ENCODE measurements at places on chromosomes 5 and 9.

DNA sequence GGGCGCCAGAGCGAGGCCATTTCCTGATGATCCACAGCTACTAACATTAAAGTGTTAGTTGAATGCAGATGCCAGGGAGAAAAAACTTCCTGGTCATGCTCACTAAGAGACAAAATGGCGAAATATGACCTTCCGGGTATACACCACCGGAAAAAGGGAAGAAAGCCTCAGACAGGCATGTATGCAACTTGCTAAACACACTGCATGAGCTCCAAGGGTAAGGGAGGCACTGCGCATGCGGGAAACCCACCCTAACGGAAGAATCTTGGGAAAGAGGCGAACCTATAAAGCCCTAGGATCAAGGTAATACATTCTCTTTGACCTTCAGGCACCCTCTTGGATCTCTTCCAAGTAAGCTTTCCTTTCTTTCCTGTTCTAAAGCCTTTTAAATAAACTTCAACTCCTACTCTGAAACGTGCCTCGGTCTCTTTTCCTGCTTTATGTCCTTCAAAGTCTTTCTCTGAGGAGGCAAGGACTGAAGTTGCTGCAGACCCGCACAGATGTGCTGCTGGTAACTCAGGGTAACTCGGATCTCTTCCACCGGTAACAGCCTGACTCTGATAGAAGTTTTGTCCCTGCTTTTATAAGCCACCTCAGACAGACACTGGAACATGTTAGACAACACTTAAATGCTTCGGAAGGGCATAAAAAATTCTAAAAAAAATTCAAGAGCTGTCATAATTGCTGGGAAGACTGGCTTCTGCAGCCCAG lies 64.9 kb downstream of the DTWD2 start:
- no peak for DNase-seq

DNA sequence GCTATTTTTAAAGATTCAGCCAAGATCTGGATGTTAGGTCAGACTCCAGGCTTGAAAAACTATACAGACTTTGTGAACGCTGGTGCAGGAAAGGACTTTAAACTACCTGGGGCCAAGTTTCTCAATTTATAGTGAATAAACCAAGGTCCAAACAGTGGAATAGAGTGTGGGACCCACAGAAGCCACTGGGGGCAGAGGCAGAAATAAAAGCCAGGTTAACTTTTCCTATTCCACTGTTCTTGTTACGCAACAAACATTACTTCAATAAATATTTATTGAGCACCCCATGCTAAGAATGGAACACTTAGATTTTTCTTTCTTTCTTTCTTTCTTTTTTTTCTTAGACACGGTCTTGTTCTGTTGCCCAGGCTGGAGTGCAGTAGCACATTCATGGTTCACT lies 11.0 kb upstream of the HAVCR1 start:
- no peak for DNase-seq

DNA sequence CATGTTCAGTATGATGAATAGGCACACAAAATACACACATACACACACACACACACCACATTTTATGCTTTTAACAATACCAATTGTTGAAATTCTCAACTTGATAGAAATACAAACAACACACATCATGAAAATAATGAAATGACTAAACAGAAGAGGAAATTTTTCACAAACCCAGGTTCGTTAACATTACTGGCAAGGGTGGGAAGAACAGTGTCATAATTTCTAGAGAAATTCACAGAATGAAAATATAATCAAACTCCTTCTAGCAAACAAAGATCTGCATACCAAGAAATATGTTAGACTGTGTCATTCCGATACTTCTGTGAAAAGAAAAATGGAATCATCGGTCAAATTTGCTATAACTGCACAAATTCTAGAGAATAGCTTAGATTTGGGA lies 41.9 kb downstream of the ST8SIA4 start:
- no peak for DNase-seq

DNA sequence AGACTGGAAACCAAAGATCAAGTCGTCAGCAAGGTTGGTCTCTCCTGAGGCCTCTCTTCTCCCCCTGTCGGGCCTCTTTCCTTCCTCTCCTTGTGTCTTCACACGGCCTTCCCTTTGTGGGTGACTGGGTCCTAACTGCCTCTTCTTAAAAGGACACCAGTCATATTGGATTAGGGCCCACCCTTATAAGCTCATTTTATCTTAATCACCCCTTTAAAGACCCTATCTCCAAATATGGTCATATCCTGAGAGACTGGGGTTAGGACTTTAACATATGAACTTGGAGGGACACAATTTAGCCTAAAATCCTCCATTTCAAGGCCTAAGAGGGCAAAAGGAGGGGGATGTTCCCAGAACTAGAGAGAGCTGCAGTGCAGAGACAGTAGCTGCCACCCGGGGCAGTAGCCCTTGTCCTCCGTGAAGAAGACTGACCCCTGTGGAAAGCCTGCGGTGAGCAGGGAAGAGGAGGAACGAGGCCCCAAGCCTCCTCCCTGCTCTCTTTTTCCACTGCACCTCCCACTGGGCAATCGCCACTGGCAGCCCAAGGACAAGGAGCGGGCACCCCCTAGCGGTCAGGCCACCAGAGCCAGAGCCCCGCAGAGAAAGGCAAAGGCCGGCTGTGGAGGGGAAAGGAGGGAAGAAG lies 34.9 kb downstream of the CFAP90 start:
- peak; percentile 52 for DNase-seq

- DNase-seq, result peak; percentile 71
Observed at GRCh38 chr5:92378966-92379611, 996.0 kb upstream of the ARRDC3 start.

DNA sequence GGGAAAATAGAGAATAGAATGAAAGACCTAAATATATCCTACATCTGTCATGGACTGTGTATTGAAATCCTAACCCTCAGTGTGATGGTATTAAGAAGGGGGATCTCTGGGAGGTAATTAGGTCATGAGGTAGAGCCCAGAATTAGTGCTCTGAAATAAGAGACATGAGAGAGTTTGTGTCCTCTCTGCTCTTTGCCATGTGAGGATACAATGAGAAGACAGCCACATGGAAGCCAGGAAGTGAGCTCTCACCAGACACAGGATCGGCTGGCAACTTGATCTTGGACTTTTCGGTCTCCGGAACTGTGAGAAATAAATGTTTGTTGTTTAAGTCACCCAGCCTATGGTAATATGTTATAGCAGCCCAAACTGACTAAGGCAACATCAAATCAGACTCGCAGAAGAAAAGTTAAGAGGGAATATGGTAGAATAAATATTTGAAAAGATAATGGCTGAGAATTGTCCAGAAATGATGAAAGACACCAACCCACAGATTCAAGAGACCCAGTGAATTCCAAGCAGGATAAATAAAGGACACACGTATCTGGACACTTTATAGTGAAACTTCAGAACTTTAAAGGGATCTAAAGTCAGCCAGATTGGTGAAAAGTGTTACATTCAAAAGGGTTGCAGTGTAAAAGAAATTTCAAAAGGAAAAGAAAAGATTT lies 12.7 kb upstream of the SLC36A1 start:
- DNase-seq, result no peak

DNA sequence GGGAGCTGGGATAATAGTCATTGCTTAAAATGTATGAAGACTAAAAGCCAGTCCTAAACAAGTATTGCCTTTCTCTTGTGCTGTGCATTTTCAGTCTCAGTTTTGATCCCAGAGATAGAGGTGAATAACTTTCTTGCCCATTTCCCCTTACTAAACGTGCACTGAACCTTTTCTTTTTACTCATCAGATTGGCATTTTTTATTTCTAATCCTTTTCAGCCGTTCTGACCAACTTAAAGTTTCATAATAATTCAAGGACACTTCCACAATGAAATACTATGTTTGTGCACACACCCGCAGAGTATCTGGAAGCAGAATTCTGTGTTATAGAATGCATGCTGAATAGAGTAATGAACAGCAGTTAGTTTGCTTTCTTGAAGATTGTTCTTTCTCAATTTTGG lies 343.6 kb downstream of the LRRC70 start:
- no peak for DNase-seq

DNA sequence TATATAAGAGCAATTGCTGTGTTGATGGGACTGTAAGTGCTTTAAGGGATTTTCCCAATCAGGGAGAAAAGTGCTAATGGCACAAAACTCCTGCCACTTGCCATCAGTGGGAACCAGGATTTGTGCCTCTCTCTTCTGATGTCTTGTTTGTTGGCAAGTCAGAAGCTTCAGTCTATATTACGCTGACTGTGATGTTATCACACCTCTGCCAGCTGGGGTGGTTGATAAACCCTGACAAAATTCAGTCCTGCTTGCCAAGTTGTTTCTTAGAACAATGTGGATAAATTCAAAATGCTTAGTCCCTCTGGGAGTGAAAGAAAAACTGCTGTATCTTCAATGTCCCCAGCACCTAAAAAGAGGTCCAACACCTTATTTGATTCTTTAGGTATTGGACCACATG lies 161.4 kb upstream of the FBXL7 start:
- no peak for DNase-seq

- no peak for DNase-seq
Observed at GRCh38 chr5:83751201-83751600, 30.5 kb upstream of the HAPLN1 start.

DNA sequence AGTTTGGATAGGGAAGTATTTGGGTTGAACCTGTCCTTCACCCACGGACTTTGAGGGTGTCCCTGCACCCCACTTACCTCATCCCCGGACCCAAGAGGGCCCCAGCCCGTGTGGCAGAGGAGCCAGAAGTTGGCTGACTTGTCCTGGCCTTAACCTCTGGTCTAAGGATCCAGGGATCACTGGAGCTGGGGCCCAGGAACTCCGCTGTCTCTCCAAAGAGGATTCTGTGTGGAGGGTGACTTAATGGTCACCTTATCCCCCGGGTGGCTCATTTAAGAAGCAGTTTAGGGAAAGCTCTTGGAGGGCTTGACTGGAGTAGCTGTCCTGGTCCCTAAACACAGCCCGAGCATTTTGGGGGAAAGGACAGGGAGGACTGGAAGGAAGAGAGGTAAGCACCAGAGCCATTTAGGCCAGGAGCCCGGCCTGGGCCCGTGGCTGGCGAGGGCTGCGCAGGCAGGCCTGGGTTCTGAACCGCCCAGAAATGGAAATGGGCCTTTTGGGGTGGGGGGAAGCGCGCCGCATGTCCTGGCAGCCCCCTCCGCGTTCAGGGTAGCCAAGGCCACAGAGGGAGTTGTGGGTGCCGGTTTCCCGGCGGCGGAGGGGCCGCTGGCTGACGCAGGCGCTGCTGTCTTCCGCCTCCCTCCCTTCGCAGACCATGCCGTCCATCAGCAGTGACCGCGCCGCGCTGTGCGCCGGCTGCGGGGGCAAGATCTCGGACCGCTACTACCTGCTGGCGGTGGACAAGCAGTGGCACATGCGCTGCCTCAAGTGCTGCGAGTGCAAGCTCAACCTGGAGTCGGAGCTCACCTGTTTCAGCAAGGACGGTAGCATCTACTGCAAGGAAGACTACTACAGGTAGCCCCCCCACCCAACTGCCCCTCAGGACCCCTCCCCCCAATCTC lies 2.0 kb downstream of the LHX2 start:
- no peak for DNase-seq

DNA sequence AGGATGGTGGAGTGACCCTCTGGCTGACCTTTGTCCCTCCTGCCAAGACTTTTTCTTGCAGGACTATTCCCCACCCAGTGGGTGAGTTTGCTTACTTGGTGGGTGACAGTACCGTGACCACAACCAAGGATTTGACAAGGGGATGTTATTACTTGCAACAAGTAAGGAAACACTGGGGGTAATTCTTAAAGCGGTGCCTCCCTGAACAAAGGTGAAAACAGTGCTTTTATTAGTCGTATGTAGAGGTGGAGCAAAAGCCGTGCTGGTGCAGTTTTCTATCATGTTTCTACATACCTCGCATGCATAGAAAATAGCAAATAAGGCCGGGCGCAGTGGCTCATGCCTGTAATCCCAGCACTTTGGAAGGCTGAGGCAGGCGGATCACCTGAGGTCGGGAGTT lies 41.0 kb upstream of the KDM4C start:
- DNase-seq, result no peak

- DNase-seq, result peak; percentile 22
Observed at GRCh38 chr9:69757996-69758675, 1.7 kb downstream of the PTAR1 start.

GRCh38 chr9:115240676-115241075 lies 122.7 kb upstream of the TNC start:
- DNase-seq, result peak; percentile 40

GRCh38 chr9:134591573-134591981 lies 50.0 kb upstream of the COL5A1 start:
- DNase-seq, result no peak

GRCh38 chr5:172697123-172698121 lies 56.4 kb downstream of the NEURL1B start:
- DNase-seq, result peak; percentile 87

GRCh38 chr5:124280079-124280478 lies 466.4 kb downstream of the ZNF608 start:
- DNase-seq, result no peak

GRCh38 chr9:124652615-124653393 lies 118.3 kb downstream of the NR6A1 start:
- DNase-seq, result peak; percentile 100

GRCh38 chr9:33112094-33112493 lies 35.6 kb upstream of the SMU1 start:
- no peak for DNase-seq

- DNase-seq, result no peak
Observed at GRCh38 chr5:135997673-135998335, 31.0 kb upstream of the TGFBI start.

- peak; percentile 86 for DNase-seq
Observed at GRCh38 chr9:83154821-83155220, 91.9 kb upstream of the RASEF start.

- peak; percentile 27 for DNase-seq
Observed at GRCh38 chr5:95743232-95743631, 12.1 kb downstream of the RHOBTB3 start.

DNA sequence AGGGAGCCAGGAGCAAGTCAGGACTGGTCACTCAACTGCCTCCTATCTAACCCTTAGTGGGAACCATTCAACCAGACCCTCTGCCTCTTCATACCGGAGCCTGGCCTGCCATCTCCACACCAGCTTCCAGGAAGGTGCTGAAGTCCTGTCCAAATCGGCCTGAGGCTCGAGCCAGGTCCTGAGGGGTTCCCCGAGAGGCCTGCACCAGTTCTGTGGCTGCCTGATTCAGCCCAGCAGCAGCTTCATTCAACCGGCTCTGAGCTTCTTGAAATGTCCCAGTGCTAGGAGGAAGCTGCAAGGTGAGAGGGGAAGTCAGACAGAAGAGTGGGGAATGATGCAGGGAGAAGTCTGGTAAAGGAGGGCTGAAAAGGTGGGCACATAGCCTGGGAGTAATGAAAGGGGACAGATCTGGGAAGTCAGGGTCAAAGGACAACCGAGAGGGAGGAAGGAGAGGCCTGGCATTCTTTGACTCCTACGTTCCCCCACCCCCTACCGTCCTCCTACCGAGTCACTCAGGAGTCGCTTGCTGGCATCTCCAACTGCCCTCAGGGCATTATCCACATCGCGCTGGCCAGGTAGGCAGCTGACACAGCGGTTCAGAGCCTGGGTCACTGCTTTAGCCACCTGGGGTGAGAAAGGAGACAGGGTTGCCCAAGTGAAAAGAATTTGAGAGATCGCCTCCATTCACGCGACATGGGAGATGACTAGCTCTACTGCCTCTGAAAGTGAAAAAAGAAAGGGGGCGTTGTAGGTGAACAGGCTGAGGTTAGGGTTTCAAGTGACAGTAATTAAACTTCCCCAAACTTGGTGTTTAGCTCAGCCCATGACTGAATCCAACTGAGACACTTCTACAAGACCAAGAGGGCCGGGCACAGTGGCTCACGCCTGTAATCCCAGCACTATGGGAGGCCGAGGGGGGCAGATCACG lies 20.2 kb downstream of the TLN1 start:
- no peak for DNase-seq

GRCh38 chr5:136143312-136143711 lies 10.7 kb downstream of the SMAD5 start:
- DNase-seq, result no peak

- DNase-seq, result peak; percentile 8
Observed at GRCh38 chr5:92401-93220, 643 bp downstream of the PLEKHG4B start.

- DNase-seq, result no peak
Observed at GRCh38 chr9:101840694-101841188, 102.3 kb upstream of the GRIN3A start.
